ENCODE measurements at places on chromosomes 1 and 21. TPM values are rescaled to one million over a fixed set of nuclear protein-coding genes. Genes with fewer than 3 reads are reported as not detected.

The SPATA45 gene
- polyA plus RNA-seq = 0.80 TPM

The DNAI4 gene
- 0.48 TPM for polyA plus RNA-seq

The GJA9 gene
- not detected for polyA plus RNA-seq

The CFAP74 gene
- polyA plus RNA-seq = not detected

The IL20 gene
- not detected for polyA plus RNA-seq

The LENEP gene
- polyA plus RNA-seq = not detected
